Hindlimb muscle (tissue), 1 donor: ENCODE measurements at places on chromosomes 1 and 21. TPM values are rescaled to one million over a fixed set of nuclear protein-coding genes. Genes with fewer than 3 reads are reported as not detected.

TGFBR3 gene
- 32.2 TPM for polyA plus RNA-seq

DNA sequence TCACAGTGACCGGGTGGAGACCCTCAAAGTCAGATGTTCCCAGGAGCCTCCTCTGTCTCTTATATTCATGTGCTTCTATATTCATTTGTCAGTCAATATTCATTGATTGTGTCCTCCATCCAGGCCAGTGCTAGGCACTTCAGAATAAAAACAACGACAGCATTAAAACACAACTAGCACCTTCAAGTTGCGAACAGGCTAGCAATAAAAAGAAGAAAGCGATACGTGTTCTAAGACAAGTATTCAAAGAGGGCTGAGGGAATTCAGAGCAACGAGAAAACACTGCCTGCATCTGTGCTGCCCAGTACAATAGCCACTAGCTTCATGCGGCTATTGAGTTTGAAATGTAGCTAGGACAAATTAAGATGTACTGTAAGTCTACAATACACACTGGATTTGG, 138.0 kb downstream of the PLXNA2 start:
- DNase-seq: no peak

- DNase-seq: no peak
Measured at GRCh38 chr1:30598571-30599114, 124.7 kb downstream of the MATN1 start.

DNA sequence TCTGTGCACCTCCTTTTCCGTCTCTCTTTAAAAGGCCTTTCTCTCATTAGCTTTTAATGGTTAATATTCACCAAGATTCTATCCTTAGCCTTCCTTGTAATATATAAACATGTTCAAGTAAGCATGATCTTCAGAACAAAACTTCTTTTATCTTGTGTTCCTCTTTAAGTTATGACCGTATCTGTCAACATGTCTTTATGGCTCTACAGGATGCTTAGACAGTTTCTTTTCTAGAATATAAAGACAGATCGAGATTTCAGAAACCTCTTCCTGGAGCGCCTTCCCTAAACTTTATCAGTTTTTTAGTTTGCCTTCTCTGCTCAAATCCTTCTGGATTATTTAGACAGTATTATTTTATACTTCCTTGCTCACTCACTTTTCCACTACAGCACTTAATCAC, 7.2 kb downstream of the RO60 start:
- no peak for DNase-seq
